Osteocyte (in vitro differentiated cells): ENCODE measurements at places on chromosomes 1 and 21. TPM values are rescaled to one million over a fixed set of nuclear protein-coding genes. Genes with fewer than 3 reads are reported as not detected.
A peak's percentile ranks its signal among the peaks of the same experiment; 100 is the strongest.

Gene NBPF20
- 4.0 and 4.9 TPM in 2 replicates for total RNA-seq

Gene BGLAP
- total RNA-seq, result 0.52 TPM in 1 of 2 replicates, not detected in the other

Gene GPR137B
- 17.3 and 19.8 TPM in 2 replicates for total RNA-seq

Gene GPR153
- total RNA-seq, result 4.2 and 4.4 TPM in 2 replicates

DNA sequence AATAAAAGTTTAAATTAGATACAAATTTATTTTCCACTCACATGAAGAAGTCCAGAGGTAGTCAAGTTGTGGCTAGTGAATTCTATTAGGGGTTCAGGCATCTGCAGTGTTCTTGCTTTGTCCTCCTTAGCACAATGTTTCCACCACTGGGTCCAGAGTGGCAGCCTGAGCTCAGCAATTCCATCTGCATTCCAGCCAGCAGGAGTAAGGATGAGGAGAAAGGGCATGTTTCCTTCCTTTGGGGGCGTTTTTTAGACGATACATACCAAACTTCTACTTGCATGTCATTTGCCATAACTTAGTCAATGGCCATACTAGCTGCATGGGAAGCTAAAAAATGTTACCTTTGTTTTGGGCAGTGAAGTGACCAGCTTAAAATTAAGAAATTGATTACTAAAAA, 98.5 kb upstream of the VANGL1 start:
- no peak overlapping the region for H3K27ac ChIP-seq
- no peak for DNase-seq
- no peak overlapping the region for H3K4me3 ChIP-seq

GRCh38 chr1:245589906-245590305, 435.1 kb downstream of the KIF26B start:
- H3K4me1 ChIP-seq, result peaks cover 10% of the 10 kb centered on the region
- no peak for DNase-seq
- H3K27me3 ChIP-seq, result peaks cover 17% of the 10 kb centered on the region
- no peaks in the 10 kb centered on the region for H3K36me3 ChIP-seq

DNA sequence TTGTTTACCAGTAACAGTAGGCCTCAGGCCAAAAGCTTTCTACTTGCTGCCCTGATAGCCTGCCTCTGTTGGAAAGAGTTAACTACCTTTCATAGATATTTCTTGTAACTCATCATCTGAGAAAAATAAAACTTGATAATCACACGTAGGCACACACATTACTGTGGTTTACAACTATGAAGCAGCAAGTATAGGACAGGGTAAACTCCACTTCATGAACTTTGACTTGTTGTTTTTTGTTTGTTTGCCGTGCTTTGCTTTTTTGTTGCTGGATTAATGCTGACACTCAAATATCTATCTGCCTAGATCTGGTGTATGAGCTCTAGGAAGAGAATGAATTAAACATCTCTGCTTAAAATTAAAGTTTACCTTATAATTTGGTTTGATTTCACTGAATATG, 924.7 kb upstream of the ADGRL2 start:
- no peaks in the 10 kb centered on the region for H3K27me3 ChIP-seq
- no peak for DNase-seq
- no peaks in the 10 kb centered on the region for H3K4me1 ChIP-seq

DNA sequence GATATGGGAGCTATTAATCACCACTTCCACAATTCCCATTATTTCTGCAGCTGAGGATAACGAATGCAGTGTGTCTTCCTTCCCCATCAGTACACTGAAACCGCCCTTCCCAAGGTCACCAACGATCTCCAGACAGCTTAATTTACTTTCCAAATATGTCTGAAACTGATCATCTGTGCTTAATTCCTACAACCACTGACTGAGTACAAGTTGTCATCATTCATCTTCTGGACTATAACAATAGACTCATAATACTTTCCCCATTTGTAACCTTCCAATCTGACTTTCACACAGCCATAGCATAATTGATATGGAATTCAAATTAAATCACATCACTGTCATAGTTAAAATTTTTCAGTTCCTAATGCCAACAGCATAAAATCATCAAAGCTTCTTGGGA, 17.4 kb downstream of the DNM3 start:
- no peak for DNase-seq
- no peak overlapping the region for H3K4me3 ChIP-seq
- H3K27ac ChIP-seq, result no peak overlapping the region
- H3K27me3 ChIP-seq, result peaks cover 43% of the 10 kb centered on the region

DNA sequence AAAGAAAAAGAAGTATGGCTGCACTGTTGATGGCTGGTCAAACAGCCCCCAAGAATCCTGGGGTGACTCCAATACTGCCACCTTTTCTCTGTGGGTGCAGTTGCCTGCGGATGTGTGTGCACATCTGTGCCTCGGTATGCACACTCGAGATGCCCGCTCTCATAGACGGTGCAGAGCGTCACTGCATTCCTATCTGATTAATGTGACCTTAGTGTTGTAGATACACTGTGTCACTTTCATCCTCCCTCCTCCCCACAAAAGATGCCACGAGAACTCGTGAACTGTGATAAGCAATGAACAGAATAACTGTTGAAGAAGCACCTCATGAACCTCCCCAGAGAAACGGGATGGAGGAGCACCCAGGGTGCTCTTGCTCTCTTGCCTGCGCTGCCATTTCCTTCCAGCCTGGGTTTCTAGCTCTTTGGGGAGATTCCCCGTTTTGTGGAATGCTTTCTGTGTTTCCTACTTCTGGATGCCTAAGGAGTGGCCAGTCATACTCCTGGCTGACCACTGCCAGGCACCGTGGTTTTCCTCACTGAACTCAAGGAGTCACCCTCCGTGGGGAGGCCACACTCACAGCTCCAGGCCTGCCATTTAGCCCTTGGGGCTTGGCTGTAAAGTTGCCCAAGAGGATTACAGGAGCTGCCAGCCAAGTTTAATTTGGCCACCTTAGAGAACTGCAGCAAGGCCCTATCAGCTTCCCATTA, 32.0 kb downstream of the NTPCR start:
- peaks cover 9% of the 10 kb centered on the region for H3K4me1 ChIP-seq
- no peak overlapping the region for H3K4me3 ChIP-seq
- no peaks in the 10 kb centered on the region for H3K27me3 ChIP-seq
- H3K36me3 ChIP-seq, result peaks cover 13% of the 10 kb centered on the region
- H3K27ac ChIP-seq, result no peak overlapping the region
- DNase-seq, result peak; percentile 62
